ENCODE measurements at places on chromosomes 13 and 19.
A peak's percentile ranks its signal among the peaks of the same experiment; 100 is the strongest.

GRCh38 chr13:98665638-98665995 is 86.9 kb downstream of the SLC15A1 start:
- DNase-seq, result no peak

- DNase-seq, result no peak
Measured at GRCh38 chr13:102380012-102380411, 21.8 kb downstream of the FGF14 start.

- DNase-seq, result no peak
Measured at GRCh38 chr19:13169769-13170168, 19.6 kb downstream of the IER2 start.

GRCh38 chr13:113651511-113652403 is 6.2 kb downstream of the ATP4B start:
- DNase-seq, result peak; percentile 40

GRCh38 chr13:84917252-84917878 is 881.9 kb downstream of the SLITRK6 start:
- DNase-seq, result no peak

- peak; percentile 83 for DNase-seq
Measured at GRCh38 chr19:3359015-3359918, 7.1 kb upstream of the NFIC start.

DNA sequence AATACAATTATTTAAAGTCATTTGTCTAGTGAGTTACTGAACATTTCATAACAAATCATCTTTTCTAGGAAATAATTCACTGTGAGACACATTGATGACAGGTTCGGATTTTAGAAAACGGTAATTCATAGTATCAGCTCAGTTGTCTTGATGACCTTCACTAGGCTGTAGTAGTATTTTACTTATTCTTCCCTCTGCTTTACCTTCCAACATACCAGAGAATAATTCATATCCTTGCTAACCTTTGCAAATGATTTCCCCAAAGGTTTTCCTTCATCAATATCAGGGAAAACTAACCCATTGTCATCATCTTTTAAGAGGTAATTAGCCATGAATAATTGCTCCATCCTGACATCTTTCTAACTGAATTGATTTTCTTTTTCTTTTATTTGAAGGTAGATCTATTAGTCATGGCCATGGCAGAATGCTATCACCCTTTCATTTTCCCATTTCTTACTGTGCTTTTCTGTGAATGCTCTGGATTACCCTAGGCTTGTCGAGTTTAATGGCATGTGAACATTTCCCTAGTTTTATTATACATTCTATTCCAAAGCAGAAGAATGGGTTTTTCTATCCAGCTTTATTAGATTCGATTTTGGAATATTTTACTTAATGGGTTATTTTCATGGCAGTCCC is 299.2 kb downstream of the OLFM4 start:
- DNase-seq, result no peak

DNA sequence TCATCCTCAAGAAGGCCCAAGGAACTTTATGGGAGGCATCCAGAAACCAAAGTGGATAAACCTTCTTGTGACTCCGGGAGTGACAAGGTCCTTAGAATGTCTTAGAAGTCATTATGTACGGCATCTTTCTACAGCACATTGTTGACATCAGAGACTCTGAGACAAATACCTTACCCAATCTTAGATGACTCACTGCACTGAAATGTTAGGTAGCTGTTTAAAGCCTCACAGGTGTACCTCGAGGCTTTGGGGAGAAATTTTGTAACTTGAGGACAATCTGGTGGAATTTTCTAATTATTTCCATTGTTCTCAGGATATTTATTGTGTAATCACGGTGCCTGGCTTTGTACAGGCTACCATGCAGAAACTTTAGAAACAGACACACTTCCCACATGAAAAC is 14.8 kb upstream of the LGALS13 start:
- DNase-seq, result no peak

DNA sequence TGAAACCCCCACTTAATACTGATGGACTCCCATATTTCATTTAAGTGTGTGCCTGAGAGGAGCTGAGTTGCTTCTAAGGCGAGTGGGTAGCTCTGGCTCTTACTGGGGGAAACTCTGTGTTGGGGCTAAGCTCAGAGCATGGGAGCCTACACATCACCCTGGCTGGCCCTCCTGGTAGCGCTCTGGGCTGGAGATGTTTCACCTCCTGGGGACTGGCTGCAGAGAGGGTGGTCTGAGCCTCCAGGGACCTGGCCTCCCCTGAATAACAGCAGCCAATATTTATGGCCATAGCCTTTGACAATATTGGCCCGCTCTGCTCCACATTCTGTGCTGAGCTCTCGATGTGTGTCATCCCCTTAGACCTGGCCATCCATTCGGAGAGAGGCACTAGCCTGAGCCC is 316.5 kb downstream of the ZNF536 start:
- no peak for DNase-seq

GRCh38 chr13:20170921-20171320 is 10.1 kb upstream of the GJA3 start:
- no peak for DNase-seq

- DNase-seq, result no peak
Measured at GRCh38 chr13:55583953-55584593, 1556.6 kb upstream of the PRR20A start.

DNA sequence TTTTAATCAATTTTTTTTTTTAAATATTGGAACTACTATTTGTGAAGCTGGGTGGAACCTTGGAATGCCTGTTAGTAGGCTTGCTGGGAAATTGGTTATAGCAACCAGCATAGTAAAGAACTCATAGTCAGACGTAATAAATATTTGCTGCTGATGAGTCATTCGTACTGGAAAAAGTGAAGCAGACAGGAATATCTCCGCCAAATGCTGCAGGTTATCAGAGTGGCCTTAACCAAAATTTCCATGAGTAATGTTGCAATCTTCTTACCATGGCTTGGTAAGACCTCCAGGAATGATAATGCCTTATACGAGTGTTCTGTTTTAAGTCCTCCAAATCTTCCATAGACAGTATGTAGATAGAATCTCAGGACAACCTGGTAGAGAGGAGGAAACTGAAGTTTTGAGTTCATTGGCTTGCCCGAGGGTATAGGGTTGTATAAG is 34.2 kb downstream of the MBNL2 start:
- no peak for DNase-seq

DNA sequence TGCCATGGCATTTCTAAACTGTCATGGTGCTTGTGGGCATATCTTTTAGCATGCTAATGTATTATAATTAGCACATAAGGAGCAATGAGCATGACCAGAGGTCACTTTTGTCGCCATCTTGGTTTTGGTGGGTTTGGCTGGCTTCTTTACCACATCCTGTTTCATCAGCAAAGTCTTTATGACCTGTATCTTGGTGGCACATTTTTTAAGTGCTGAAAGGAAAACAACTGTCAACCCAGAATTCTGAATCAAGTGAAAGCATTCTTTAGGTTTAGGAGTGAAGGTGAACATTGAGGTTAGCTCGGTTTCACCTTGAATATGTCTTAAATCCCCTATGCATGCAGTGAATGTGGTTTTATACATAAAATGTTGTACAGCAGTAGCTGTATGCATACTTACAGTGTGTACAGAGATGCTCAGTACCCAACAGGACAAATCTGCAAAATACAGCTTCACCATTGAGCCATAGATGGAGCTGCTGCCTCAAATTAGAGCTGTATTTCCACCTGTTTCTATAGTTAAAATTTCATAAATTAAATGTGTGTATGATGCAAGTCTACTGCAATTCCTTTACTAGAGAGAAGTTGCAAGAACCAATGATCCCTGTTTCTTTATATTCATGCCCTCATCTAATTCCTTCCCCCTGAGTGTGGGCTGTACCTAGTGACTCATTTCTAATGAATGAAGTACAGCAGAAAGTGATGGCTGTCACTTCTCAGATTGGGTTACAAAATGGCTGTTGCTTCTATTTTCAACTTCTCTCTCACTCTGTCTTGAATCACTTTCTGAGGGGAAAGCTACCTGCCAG is 25.2 kb upstream of the IGSF23 start:
- DNase-seq, result no peak

DNA sequence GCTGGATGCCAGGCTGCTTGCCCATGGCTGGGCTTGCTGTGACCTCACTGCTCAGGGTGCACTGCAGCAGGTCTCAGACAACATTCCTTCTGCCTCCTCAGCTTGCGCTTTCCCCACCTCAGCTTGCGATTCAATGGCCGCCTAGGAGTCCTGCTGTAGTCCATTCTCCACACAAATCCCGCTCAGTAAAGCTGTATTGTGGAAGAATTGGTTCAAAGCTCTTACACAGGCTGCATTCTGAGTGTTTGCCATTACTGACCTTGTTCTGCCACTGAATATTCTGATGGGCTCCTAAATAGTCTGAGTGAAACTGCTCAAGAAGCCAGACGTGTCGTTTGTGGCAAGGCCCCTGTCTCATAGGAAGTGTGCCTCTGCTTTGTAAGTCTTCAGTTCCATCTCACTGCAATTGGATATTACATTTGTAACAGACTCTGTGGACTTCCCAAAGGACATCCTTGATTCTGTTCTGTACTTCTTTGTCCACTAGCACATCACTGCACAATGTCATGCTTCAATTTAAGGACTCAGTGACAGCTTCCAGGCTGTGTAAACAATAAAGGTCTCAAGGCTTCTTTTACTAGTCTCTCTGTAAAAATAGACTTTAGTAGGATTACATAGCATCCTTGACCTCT is 49.8 kb downstream of the KATNAL1 start:
- no peak for DNase-seq

Data from right lobe of liver (tissue), 6 donors.